ENCODE measurements at places on chromosomes 2 and 18.

DNA sequence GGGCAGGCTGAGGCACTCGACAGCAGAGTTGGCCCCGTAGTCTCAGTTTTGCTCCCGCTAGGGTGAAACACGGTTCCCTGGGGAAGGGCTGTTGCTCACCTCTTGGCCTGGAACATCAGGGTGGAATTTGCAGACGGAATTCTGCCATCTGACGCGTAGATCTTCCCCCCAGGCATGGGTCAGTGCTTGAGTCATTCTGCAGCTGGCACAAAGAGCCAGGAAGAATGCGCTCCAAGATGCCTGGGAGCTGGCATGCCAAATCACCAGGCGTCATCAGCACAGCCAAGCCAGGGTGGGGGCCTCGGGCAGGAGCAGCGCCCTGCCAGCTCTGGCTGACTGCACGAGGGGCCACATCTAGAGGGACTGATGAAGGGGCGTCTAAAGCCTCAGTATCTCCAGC is 42.7 kb downstream of the ODC1 start:
- DNase-seq: no peak

DNA sequence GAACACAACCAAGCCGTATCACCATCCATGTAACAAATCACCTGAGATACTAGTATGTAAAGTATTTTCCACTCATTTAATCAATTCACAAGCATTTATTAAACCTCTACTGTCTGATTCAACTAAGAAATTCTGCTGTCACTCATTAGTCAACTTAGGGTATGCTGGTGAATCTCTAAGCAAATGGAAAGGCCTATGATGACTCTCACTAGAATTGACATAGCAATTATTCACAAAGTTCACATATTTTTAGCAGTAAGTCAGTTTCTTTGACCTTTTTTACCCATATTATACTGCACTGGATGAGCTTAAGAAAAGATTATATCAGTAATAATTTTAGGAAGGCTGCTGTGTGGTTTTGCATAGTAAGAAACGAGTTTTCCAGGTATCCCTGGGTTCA is 130.1 kb downstream of the SLC8A1 start:
- no peak for DNase-seq

- DNase-seq: no peak
These were observed 247.4 kb upstream of the CYP26B1 start for GRCh38 chr2:72395096-72395495.

- DNase-seq: no peak
These were observed 28.3 kb downstream of the MYO3B start for GRCh38 chr2:170206246-170206645.

- no peak for DNase-seq
These were observed 232.5 kb downstream of the PIEZO2 start for GRCh38 chr18:10916865-10917264.

DNA sequence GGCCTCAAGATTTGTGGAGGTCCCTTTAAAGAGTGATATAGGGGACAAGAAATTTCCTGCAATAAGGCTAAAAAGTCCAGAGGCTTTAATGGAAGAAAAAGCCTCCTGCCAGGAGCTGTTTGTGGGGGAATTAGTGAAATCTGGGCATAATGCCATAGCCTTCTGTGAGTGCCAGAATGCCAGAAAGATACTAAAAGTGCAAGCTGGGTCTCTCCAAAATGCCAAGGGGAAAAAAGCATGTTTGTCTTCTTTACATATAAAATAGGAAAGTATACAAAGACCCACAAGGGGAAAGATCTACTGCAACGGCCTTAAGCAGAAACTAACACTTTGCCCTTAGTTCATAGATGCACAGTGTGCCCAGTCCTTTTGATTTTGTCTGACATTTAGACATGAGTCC is 647.7 kb upstream of the ZNF804A start:
- no peak for DNase-seq

- no peak for DNase-seq
These were observed 169.2 kb upstream of the FHL2 start for GRCh38 chr2:105567996-105568494.

DNA sequence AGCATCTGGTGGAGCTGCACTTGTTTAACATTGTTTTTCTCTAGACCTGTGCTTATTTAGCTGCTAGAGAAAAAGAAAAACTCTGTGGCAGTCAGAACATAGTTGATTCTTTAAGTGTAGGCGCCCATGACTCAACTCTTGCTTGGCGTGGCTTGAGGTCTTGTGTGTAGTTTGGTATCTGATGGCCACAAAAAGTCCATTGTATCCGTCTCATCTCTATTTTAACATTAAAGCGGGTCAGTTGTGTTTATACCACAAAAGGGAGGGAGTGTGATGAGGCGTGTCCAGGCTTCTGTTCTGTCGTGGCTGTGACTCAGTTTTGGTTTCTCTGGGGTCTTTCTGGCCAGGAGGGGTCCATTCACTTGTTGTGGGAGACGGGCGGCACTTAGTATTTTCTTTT is 24.2 kb upstream of the UGT1A8 start:
- DNase-seq: no peak

DNA sequence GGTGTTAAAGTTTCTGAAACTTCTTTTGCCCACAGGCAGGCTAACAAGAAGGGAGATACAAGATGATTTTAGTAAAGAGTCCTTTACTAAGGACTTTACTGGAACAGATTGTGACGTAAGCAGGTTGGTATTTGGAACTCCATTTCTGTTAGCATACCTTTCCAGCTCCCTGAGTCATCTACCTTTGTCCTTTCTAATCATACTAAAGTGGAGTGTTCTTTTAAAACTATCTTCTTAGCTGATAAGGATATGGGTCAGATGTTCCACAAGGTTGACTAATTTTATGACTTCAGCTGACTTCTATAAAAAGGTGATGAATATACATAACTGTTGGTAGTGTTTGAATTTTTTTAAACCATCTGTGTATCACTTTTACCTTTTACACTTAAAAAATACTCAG is 21.1 kb downstream of the UGP2 start:
- DNase-seq: no peak

GRCh38 chr2:161031511-161031910 is 128.7 kb upstream of the TANK start:
- DNase-seq: no peak

- no peak for DNase-seq
These were observed 78.1 kb downstream of the SPTBN1 start for GRCh38 chr2:54534221-54534620.

GRCh38 chr2:190978389-190979053 is 35.5 kb downstream of the STAT1 start:
- DNase-seq: no peak

- DNase-seq: no peak
These were observed 177.1 kb upstream of the LHCGR start for GRCh38 chr2:48932667-48933066.

- DNase-seq: peak; percentile 75
These were observed 64.1 kb downstream of the CHRNA1 start for GRCh38 chr2:174699993-174700766.

- DNase-seq: no peak
These were observed 71.4 kb downstream of the OSBPL1A start for GRCh38 chr18:24326211-24326610.

DNA sequence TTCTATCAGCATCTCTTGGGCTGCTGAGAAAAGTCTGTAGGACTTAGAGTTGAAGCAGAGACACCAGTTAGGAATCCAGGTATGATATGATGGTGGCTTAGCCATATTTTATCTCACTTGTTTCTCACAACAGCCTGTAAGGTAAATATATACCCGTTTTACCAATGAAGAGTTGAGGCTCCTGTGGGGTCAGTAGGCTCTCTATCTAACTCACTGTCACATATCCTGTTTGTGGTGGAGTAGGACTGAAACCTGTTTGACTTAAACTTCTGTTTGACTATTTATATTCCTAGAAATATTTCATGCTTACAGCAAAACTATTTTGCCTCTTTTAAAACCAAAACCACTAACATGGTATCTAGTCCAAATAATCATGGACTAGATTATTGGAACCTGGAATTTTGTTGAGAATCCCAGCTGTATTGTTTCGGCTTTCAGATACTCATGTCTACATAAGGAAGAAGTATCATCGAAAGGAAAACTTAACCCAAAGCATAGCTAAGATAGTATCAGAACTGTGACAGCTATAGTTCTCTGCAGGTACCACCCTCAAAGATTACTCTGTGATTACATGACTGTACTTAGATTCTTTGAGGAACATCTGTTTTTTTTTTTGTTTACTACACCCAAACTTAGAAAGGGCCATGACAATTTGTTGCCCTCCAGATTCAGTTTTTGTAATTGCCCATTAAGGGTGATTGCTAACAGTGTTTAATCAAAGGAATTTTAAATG is 216.1 kb upstream of the THUMPD2 start:
- DNase-seq: no peak

- no peak for DNase-seq
These were observed 49.0 kb upstream of the MAP4K3 start for GRCh38 chr2:39486071-39486470.

DNA sequence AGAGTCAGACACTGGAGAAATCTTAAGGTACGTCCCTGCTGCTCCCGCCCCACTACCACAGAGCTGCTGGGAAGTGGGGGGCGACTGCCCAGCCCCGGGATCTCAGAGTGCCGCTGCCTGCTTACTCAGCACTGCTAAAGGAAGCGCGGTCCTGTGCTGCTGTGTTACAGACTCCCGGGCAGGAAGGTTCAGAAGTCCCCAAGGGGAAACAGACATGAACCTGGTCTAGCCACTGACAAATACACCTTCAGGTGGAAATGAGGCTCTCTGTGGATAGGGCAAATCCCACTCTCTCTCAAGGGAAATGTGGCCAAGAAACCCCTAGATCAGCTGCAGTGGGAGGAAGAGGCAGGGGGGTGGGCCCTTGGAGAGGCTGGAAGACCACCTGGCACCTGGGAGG is 13.7 kb downstream of the MTERF4 start:
- no peak for DNase-seq

- DNase-seq: no peak
These were observed 11.2 kb downstream of the KIAA2012 start for GRCh38 chr2:202084265-202084664.

DNA sequence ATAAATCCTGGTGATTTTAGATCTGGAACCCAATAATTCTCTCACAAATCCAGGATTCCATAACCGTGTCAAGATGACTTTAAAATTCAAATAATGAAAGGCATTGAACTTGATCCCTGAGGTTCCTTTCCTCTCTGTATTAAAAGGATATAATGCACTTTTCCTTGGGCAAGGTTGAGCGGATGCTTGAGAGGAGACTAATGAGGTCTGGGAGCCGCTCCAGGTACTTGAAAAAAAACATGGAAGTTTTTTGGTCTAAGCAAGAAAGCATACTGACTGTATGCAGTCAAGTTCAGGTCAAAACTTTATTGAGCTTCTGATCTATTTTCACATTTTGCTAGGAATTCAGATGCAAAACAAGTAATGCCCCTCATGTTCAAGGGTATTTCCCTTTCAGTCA is 318.5 kb downstream of the RAD51AP2 start:
- no peak for DNase-seq

DNA sequence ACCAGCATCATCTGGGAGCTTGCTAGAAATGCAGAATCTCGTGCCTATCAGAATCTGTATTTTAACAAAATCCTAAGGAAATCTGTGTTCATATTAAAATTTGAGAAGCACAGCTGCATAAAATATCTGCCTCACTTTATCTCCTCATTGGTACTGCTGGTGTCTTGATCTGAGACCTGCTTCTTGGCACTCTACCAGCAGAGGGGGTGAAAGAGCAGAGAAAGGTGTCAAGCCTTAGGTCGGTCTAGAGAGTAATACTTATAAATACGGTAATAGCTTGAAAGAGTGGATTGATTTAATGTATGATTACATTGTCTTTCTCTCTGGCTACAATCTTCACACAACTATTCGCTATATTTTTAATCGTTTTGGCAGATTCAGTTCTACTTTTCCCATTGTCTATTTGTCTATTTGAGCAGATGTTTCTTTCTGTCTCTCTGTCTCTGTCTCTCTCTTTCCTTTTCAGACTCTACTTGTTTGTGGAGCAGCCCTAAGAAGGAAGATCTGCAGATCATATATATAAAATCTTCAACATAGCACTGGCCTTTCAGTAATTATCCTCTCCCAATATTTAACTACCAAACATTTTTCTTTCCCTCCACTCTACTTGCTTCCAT is 1.7 kb upstream of the GCG start:
- peak; percentile 34 for DNase-seq

DNA sequence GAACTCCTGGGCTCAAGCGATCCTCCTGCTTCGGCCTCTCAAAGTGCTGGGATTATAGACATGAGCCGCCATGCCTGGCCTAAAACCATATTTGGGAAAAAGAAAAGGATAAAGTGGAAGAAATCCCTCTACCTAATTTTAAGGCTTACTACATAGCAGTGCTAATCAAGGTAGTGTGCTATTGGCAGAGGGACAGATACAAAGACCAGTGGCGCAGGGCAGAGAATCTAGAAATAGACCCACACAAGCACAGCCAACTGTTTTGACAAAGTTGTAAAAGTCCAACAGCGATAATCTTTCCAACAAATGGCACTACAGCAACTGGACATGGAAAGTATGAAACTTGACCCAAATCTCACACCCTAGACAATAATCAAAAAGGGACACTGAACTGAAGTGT is 138.4 kb downstream of the TFCP2L1 start:
- no peak for DNase-seq
